ENCODE measurements at places on chromosomes 7 and 10. TPM values are rescaled to one million over a fixed set of nuclear protein-coding genes. Genes with fewer than 3 reads are reported as not detected.

Gene CACUL1
- total RNA-seq, result 47.4 TPM

- no peak for DNase-seq
Observed at GRCh38 chr7:9100289-9100688, 666.9 kb downstream of the NXPH1 start.

GRCh38 chr10:100790761-100791208, 45.4 kb downstream of the PAX2 start:
- no peak for DNase-seq

GRCh38 chr10:101330631-101331225, 23.2 kb upstream of the BTRC start:
- no peak for DNase-seq

DNA sequence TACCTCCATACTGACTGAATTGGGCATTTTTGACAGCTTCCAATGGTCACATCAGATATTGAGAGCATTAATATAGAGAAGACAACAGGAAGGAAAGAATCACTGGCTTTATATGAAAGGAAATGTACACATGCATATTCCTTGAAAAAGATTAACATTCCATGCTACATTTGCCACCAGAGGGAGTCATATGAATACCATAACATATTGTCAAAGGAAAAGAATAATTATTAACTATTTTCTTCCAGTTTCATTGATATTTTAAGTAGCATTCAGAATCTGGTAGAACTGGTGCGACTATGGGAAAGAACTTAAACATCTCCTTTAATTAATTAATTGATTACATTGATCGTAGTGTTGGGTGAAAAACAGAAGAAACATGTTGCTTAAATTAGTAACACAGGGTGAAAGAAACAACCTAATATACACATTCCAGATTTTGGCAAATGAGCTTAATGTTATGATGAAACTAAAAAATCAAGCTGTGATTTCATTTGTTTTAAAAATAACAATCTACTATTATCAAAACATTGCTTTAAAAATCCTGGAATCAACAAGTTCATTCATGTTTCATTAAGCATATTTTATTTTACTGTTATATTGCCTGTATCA, 71.5 kb downstream of the GPR85 start:
- DNase-seq, result no peak

All from neural crest cell (in vitro differentiated cells).